ENCODE measurements at places on chromosomes 16 and 17.

DNA sequence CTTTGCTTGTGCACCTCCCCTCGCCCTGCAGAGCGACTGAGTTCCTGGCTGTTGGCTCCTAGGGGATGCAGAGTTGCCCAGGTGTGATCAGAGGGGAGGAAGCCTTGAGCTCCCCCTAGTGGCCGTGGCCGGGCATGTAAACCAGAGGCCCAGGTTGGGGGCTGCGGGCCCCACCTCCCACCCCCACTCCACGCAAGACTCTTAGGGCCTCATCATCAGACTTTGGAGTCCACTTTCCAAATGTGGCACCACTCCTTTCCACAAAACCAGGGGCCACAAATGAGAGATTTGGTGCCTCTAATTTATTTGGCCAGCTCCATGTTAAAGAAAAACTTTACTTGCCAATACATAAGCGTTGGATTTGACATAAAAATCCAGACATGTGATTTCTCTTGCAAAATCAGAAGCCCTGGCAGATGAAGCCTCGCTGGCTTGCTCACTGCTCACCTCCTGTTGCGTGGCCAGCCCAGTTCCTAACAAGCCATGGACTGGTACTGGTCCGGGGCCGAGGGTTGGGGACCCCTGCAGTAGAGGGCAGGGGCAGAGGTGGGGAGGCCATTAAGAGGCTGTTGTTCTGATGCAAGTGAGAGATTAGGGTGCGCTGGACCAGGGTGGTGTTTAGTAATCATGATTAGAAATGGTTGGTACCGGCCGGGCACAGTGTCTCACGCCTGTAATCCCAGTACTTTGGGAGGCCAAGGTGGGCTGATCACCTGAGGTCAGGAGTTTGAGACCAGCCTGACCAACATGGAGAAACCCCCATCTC lies 28.7 kb upstream of the GAS7 start:
- peak; percentile 12 for DNase-seq

DNA sequence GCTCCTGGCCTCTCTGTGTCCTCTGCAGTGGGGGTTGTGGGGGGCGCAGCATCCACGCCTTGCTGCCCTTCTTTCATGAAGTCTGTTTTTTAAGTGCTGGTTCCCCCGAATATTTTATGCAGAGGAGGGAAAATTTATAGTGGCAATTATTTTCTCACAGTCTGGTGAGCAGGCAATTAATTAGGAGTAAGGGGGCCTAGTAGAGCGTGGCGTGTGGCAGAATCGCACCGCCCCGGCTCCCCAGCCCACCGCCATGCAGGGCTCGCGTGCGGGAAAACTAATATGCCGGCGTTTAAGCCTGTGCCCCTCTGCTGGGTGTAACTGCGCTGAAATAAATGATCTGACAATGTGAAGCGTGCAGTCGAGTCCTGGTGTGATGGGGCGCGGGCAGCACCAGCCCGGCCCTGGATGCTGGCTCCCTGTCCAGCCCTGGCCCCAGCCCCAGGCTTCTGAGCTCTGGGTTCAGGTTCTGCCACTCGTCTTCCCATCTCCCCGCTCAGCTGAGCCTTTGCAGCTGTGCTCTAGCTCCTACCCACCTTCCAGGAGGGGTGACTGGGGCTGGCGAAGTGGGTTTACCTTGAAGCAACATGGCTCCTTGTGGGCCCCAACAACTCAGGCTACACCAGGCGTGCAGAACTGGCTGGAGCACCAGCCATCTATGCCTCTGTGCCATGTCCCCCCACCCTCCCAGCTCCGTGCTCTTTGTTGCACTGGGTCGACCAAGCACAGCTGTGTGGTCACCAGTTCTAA lies 13.8 kb downstream of the ENGASE start:
- DNase-seq: no peak

GRCh38 chr16:80300456-80300855 lies 240.3 kb upstream of the DYNLRB2 start:
- DNase-seq: no peak

GRCh38 chr17:45923511-45924268 lies 29.3 kb downstream of the MAPT start:
- DNase-seq: no peak

DNA sequence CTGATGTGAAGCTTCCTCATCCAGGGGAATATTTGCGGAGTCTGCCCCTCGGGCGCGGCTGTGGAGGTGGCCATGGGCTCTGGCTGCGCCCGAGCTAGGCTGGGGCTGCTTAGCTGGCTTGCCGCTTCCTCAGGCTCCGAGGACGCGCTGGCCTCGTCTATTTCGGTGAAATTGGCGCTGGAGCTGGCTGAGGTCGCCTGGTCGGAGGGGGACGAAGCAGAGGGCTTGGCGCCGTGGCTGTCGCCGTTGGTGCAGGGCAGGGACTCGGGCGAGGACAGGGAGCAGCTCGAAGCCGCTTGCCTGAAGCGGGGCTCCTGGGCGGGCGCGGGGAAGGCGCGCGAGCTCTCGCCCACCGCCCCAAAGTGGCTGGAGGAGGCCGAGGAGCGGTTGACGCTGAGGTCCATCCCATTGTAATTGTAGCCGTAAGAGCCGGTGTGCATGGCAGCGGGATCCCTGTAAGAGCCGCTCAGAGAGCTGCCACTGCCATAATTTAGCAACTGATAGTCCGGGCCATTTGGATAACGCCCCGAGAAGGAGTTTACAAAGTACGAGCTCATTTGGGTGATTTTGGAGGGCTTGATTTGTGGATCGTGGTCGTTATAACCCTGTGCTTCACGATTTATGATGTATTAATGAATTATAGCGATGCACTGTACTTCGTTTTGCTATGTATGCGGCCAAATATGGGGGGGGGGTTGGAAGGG lies at the start of gene HOXB5:
TSS of gene HOXB5 (minus strand) at position 654 of the 704 bp plus-strand sequence. CDS start at position 557, 97 bp downstream.
- DNase-seq: peak; percentile 26

DNA sequence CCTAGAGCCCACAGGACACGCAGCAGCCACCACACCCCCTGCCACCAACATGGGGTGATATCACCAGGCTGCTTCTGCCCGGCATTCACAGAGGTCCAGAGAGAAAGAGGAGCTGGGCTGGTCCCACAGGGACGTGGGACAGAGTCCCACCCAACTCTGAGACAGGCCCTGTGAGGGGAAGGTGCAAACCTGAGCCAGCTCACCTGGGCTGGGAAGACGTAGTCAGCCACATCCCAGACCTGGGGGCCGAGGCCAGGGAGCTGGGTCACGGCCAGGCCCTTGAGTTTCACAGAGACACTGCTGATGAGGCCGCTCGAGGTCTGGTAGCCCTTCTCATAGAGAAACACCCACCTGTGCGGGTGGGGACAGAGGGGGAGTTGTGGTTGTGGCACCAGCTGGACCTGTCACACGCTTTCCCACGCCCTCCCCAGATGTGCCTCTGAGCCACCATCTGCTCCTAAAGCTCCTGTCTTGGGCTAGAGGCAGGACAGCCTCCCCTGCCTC lies 11.2 kb downstream of the P2RX1 start:
- DNase-seq: no peak

DNA sequence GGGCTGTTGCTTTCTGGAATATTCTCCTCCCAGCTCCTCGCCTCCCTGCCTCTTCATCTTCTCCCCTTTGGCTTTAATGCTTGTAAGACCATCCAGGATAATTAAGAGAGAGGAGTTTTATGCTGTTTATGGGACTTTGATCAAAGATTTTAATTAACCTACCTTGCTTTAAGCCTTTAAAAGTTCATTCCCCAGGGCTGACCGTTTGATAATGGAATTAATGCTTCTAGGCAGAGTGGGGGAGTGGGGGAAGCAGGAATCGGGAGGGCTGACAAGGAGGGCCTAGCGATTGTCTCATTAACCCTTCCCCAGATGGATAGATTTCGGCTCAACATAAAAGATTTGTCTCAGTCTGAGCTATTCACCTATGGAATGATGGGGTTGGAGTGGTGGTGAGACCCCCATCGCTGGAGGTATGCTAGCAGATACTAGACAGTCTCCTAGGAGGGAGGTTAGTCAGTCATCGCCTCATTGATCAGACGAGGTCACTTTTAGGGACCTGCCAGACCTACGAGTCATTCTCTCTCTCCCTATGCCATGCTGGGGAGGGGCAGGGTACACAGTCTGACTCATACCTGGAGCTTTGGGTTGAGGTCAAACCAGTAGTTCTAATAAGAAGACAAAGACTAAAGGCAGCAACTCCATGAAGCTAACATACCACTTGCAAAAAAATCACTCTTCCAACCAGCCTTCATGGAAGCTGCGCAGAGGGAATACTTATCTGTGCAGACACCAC lies 236.6 kb upstream of the NLRP1 start:
- no peak for DNase-seq

- no peak for DNase-seq
These were observed 49.1 kb downstream of the ADCY7 start for GRCh38 chr16:50315346-50315997.

- no peak for DNase-seq
These were observed 73.7 kb downstream of the MRC2 start for GRCh38 chr17:62700964-62701705.
